Germinal center (tissue), 1 donor: ENCODE measurements at places on chromosomes 7 and 10.

DNA sequence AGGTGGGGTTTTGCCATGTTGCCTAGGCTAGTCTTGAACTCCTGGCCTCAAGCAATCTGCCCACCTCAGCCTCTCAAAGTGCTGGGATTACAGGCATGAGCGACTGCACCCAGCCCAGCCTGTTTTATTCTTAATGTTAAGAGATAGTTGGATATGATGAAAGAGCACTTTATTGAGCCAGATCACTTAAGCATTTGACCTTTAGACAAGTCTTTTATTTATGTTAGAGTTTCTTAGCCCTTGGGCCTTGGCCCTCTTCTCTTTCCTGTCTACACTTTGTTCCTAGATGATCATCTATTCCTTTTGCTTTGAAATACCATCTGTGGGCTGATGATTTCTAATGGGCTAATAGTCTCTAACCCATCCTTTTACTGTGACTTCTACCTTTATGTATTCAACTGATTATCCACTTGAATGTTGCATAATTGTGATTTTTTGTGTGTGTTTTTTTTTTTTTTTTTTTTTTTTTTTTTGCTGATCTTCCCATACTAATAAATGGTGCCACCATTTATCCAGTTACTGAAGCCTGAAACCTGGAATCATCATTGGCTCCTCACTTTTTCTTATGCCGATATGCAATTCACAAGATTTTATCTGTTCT lies 34.8 kb downstream of the BTRC start:
- no peak for DNase-seq

DNA sequence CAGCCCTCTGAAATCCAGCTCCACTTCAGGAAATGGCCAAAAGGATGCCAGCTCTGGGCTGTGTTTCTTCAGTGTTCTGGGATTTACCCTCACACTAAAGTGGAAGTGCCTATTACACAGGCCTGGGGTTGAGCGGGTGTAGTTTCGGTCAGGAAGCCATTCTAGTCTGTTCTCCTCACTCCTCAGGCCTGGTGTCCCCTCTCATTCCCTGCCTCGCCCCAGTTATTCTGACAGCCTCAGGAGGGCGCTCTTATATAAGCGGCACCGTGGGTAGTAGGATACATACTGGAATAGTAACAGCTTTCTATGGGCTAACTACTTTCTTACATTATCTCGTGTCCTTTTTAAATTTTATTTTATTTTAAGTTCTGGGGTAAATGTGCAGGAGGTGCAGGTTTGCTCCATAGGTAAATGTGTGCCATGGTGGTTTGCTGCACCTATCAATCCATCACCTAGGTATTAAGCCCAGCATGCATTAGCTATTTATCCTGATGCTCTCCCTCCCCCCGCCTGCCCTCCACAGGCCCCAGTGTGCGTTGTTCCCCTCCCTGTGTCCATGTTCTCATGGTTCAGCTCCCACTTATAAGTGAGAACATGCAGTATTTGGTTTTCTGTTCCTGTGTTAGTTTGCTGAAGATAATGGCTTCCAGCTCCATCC lies 12.2 kb upstream of the LGI1 start:
- DNase-seq = no peak

GRCh38 chr10:10460451-10460850 lies 557.2 kb upstream of the CELF2 start:
- no peak for DNase-seq

- DNase-seq = no peak
These were observed 20.5 kb upstream of the AOC1 start for GRCh38 chr7:150831851-150832250.

- DNase-seq = no peak
These were observed 9.5 kb upstream of the SEM1 start for GRCh38 chr7:96719164-96719563.

GRCh38 chr7:102291056-102291915 lies 4.6 kb downstream of the SH2B2 start:
- peak; percentile 74 for DNase-seq

DNA sequence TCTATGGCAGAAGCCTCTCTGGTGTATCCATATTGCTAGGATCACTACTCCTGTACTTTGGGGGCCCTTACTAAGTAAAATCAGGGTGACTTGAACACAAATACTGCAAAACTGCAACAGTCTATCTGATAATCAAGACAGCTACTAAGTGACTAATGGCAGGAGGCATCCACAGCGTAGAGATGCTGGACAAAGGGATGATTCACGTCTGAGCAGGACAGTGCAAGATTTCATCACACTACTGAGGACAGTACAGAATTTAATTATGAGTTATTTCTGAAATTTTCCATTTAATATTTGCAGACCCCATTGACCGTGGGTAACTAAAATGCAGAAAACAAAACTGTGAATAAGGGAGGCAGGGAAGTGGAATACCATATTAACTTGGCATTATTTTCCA lies 10.4 kb downstream of the CUL2 start:
- no peak for DNase-seq
